ENCODE measurements at places on chromosomes 16 and 17.

DNA sequence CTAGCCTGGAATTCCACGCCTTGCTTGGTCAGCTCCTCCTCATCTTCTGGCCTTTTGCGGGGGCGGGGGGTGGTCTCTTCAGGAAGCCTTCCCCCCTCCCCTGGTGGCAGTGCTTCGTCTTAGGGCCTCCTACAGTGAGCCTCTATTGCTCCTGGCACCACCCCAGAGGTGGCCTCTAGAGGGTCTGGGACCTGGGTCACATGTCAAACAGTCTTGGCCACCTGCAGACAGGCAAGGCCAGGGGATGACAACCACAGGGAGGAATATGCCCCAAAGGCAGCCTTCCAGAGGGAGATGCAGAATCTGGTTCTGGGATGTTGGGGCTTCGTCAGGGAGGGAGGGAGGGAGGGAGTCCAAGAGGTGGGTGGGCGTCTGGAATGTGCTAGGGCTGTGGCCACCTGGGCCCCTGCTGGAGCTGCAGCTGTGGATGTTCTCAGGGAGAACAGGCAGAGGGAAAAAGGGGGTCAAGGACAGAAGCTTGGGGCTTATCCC is 50.6 kb downstream of the SMPD3 start:
- H3K27me3 ChIP-seq: peaks cover 9% of the 10 kb centered on the region
- no peak overlapping the region for H3K27ac ChIP-seq
- H3K4me3 ChIP-seq: no peak overlapping the region
- peaks cover 29% of the 10 kb centered on the region for H3K4me1 ChIP-seq

DNA sequence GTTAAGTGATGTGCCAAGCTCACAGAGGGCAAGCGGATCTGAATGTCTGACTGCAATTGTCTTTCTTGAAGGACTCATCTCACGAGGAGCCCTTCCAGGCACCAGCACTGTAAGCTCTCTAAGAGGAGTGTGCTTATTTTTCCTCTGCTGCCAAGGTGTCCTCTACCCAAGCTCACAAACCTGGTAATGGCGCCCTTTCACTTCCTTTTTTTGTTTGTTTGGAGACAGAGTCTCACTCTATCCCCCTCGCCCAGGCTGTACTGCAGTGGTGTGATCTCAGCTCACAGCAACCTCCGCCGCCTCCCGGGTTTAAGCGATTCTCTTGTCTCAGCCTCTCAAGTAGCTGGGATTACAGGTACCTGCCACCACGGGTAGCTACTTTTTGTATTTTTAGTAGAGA is 233.8 kb downstream of the MAP2K4 start:
- H3K27me3 ChIP-seq: no peaks in the 10 kb centered on the region
- no peak for DNase-seq
- no peaks in the 10 kb centered on the region for H3K36me3 ChIP-seq

- DNase-seq: peak; percentile 32
- H3K36me3 ChIP-seq: peaks cover 19% of the 10 kb centered on the region
- H3K4me3 ChIP-seq: peak overlapping the region; percentile 95
- peak overlapping the region; percentile 89 for H3K27ac ChIP-seq
Observed at GRCh38 chr17:42275527-42276358, 448 bp downstream of the STAT5B start.

GRCh38 chr16:57279780-57280638 is 4.5 kb downstream of the PLLP start:
- H3K4me3 ChIP-seq: no peak overlapping the region
- no peaks in the 10 kb centered on the region for H3K36me3 ChIP-seq
- DNase-seq: no peak
- H3K4me1 ChIP-seq: peaks cover 49% of the 10 kb centered on the region
- no peak overlapping the region for H3K27ac ChIP-seq
- H3K27me3 ChIP-seq: peaks cover 29% of the 10 kb centered on the region

- H3K36me3 ChIP-seq: peaks cover 41% of the 10 kb centered on the region
- DNase-seq: no peak
- peak overlapping the region; percentile 85 for H3K4me3 ChIP-seq
- peaks cover 32% of the 10 kb centered on the region for H3K4me1 ChIP-seq
- H3K27ac ChIP-seq: peak overlapping the region; percentile 97
Observed at GRCh38 chr17:40818343-40818732, 4.1 kb downstream of the KRT10 start.

GRCh38 chr16:83968306-83968851 is 335 bp downstream of the NECAB2 start:
- no peak overlapping the region for H3K27ac ChIP-seq
- H3K27me3 ChIP-seq: peaks cover 19% of the 10 kb centered on the region
- H3K4me3 ChIP-seq: no peak overlapping the region
- DNase-seq: no peak

- H3K27me3 ChIP-seq: peaks cover 7% of the 10 kb centered on the region
- H3K27ac ChIP-seq: no peak overlapping the region
- no peaks in the 10 kb centered on the region for H3K4me1 ChIP-seq
- H3K36me3 ChIP-seq: no peaks in the 10 kb centered on the region
- no peak for DNase-seq
Observed at GRCh38 chr17:45121055-45121454, 11.3 kb downstream of the PLCD3 start.

GRCh38 chr16:76441876-76442275 is 164.7 kb downstream of the CNTNAP4 start:
- H3K27ac ChIP-seq: no peak overlapping the region
- H3K4me3 ChIP-seq: no peak overlapping the region
- no peaks in the 10 kb centered on the region for H3K27me3 ChIP-seq
- no peaks in the 10 kb centered on the region for H3K36me3 ChIP-seq
- no peak for DNase-seq
- no peaks in the 10 kb centered on the region for H3K4me1 ChIP-seq

DNA sequence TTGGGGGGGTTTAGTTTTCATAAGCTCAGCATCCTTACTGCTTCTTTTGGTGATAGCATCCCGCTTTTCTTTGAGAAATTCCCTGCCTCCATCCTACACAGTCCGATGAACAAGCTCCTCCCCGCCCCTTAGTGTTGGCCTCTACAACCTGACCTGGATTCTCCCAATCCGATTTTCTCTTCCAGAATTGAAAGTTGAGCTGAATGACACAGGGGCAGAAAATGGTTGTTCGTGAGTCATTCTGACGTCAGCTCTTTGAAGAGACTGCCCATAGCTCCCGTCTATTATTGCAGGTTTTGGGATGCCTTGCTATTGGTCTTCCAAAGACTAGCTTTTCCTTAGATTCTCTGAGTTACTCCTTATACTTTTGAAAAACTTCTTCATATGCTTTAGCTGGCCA is 279.7 kb downstream of the SLC39A11 start:
- peaks cover 9% of the 10 kb centered on the region for H3K36me3 ChIP-seq
- H3K4me1 ChIP-seq: no peaks in the 10 kb centered on the region
- H3K27me3 ChIP-seq: no peaks in the 10 kb centered on the region
- H3K27ac ChIP-seq: no peak overlapping the region
- no peak for DNase-seq

- H3K36me3 ChIP-seq: no peaks in the 10 kb centered on the region
- DNase-seq: no peak
- no peak overlapping the region for H3K27ac ChIP-seq
- no peaks in the 10 kb centered on the region for H3K27me3 ChIP-seq
- H3K4me3 ChIP-seq: no peak overlapping the region
- H3K4me1 ChIP-seq: no peaks in the 10 kb centered on the region
Observed at GRCh38 chr16:80092681-80093080, 448.1 kb upstream of the DYNLRB2 start.

GRCh38 chr16:17749706-17750105 is 278.9 kb upstream of the XYLT1 start:
- DNase-seq: no peak
- no peaks in the 10 kb centered on the region for H3K36me3 ChIP-seq
- H3K27ac ChIP-seq: no peak overlapping the region
- no peak overlapping the region for H3K4me3 ChIP-seq
- no peaks in the 10 kb centered on the region for H3K27me3 ChIP-seq
- H3K4me1 ChIP-seq: no peaks in the 10 kb centered on the region

DNA sequence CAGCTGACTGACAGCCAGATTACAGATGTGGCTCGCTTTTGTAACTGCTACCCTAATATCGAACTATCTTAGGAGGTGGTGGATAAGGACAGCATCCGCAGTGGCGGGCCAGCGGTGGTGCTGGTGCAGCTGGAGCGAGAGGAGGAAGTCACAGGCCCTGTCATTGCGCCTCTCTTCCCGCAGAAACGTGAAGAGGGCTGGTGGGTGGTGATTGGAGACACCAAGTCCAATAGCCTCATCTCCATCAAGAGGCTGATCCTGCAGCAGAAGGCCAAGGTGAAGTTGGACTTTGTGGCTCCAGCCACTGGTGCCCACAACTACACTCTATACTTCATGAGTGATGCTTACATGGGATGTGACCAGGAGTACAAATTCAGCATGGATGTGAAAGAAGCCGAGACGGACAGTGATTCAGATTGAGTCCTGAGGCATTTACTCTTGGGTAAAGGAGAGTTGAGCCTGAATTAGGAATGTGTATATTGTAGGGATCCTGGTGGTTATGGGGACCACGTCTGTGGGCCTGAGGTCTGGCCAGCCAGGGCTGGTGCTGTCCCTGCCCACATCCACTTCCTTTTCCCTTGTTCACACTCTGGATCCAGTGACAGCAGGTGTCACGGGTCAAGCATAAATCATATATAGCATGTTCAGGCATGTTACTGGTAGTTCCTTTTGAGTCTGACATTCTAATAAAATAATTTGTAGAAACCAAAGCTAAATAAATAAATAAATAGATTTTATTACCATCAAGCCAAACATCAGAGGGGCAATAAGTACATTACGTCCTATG is 89.0 kb upstream of the SMURF2 start:
- H3K27ac ChIP-seq: no peak overlapping the region
- H3K4me1 ChIP-seq: no peaks in the 10 kb centered on the region
- no peak for DNase-seq
- H3K36me3 ChIP-seq: peaks cover 38% of the 10 kb centered on the region
- H3K27me3 ChIP-seq: no peaks in the 10 kb centered on the region
- no peak overlapping the region for H3K4me3 ChIP-seq

DNA sequence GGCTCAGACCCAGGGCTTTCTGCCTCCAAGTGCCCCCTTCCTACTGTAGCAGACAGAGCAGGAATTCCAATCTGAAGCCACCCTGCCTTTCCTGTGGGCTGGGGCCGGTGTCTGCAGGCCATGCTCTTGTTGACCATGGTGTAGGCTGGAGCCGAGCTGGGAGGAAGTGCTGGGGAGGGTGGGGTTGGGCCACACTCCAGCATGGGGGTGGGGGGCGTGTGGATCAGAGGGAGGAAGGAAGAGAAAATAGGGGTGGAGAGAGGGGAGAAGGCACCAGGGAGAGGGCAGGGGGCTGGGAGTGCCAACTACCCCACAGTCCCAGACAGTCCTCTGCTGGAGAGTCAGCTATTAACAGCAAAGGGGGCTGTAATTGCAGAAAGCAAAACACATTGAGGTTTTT is 54.3 kb upstream of the JPH3 start:
- peaks cover 8% of the 10 kb centered on the region for H3K4me1 ChIP-seq
- H3K27ac ChIP-seq: no peak overlapping the region
- H3K27me3 ChIP-seq: peaks cover 5% of the 10 kb centered on the region
- H3K36me3 ChIP-seq: no peaks in the 10 kb centered on the region
- H3K4me3 ChIP-seq: no peak overlapping the region

DNA sequence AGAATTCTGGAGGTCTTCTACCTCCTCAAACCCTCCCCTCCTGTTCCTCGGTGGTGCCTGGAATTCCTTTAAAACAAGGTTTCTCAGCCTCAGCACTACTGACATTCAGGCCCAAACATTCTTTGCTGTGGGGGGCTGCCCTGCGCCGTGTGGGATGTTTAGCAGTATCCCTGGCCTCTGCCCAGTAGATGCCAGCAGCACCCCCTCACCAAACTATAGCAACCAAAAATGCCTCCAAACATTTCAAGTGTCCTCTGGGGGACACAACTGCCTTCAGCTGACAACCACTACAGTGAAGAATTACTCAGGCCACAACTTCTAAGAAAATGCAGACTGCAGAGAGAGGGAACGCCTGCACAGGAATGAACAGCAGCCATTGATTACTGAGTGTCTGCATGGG is 28.4 kb downstream of the TEKT5 start:
- no peak overlapping the region for H3K4me3 ChIP-seq
- H3K27ac ChIP-seq: no peak overlapping the region
- DNase-seq: no peak
- H3K4me1 ChIP-seq: no peaks in the 10 kb centered on the region
- no peaks in the 10 kb centered on the region for H3K36me3 ChIP-seq
- H3K27me3 ChIP-seq: no peaks in the 10 kb centered on the region
